ENCODE measurements at places on chromosomes 5 and 9.

- DNase-seq, result peak; percentile 47
These were observed 187.6 kb downstream of the GABBR2 start for GRCh38 chr9:98521141-98521540.

- DNase-seq, result no peak
These were observed 24.3 kb downstream of the PTPDC1 start for GRCh38 chr9:94108584-94108983.

DNA sequence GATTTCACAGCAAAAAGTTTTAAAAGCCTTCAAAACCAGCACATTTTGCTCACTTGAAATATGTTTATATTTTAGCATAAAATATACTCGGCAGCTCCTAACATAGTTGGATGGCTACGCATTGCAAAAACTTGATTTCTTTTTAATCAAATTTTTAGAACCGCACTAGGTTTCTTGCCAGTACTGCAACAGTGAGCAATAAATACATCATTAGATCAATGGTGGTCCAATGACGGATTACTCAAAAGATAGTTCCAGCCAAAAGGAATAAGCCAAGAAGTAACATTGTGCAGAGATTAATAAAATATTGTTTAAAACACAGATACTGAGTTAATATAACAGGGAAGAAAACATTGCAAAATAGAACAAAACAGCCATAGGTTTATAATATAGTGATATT lies 5.5 kb downstream of the MARCHF3 start:
- DNase-seq, result no peak

- no peak for DNase-seq
These were observed 1063.2 kb upstream of the ACO1 start for GRCh38 chr9:31321256-31321655.

DNA sequence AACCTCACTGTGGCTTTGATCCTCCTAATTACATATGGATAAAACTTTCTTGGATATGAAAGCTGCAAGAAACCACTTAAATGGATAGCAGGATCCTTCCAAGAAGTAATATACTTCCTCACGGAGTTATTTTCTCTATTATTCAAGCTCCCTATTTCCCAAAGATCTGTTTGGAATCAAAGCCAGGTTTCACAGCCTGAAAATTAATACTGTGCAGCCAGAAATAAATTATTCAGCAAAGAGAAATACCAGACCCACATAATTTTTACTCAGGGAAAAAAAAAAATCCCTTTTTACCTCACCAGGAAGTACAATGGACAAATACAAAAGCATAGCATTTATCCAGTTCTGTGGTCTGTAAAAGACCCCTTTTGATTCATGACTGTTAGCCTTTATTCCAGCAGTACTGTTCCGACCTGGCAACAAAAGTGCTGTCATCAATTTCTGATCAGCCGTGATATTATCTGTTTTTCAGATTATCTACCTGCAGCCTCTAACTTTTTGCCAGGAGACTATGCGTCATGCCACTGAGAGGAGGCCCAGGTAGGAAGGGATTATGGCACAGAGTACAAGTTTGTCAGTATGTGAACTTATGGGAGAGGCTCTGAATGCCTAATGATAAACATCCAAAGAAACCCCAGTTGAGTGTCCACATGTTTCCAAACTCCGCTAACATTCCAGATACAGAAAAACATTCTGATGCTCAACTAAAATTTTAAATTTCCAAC lies 57.0 kb downstream of the FBN2 start:
- no peak for DNase-seq

GRCh38 chr5:154791535-154791934 lies 36.4 kb downstream of the LARP1 start:
- no peak for DNase-seq

GRCh38 chr5:81269751-81270393 lies 31.5 kb upstream of the ZCCHC9 start:
- no peak for DNase-seq

GRCh38 chr5:130385656-130386055 lies 481.4 kb downstream of the CHSY3 start:
- no peak for DNase-seq

GRCh38 chr9:15357050-15357653 lies 50.1 kb upstream of the TTC39B start:
- peak; percentile 59 for DNase-seq

DNA sequence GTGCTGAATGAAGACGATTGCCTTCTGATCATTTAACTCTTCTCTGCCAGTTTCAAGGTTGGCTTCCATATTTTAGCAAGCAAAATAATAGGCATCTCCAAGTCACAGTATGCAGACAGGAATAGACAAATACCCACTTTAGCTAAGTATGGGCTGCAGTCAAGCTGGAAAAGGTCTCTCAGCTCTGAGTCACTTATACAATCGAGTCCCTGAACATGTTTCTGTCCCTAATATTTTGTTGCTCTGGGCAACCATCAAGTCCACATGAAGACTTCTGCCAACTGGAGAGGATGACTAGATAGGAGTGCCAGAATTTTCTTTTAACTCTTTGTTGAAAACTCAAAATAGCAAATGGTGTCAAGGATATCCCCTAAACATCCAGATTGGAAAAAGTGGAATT lies 575.3 kb downstream of the RAB3C start:
- peak; percentile 40 for DNase-seq

GRCh38 chr5:156096259-156096658 lies 230.7 kb upstream of the SGCD start:
- no peak for DNase-seq

DNA sequence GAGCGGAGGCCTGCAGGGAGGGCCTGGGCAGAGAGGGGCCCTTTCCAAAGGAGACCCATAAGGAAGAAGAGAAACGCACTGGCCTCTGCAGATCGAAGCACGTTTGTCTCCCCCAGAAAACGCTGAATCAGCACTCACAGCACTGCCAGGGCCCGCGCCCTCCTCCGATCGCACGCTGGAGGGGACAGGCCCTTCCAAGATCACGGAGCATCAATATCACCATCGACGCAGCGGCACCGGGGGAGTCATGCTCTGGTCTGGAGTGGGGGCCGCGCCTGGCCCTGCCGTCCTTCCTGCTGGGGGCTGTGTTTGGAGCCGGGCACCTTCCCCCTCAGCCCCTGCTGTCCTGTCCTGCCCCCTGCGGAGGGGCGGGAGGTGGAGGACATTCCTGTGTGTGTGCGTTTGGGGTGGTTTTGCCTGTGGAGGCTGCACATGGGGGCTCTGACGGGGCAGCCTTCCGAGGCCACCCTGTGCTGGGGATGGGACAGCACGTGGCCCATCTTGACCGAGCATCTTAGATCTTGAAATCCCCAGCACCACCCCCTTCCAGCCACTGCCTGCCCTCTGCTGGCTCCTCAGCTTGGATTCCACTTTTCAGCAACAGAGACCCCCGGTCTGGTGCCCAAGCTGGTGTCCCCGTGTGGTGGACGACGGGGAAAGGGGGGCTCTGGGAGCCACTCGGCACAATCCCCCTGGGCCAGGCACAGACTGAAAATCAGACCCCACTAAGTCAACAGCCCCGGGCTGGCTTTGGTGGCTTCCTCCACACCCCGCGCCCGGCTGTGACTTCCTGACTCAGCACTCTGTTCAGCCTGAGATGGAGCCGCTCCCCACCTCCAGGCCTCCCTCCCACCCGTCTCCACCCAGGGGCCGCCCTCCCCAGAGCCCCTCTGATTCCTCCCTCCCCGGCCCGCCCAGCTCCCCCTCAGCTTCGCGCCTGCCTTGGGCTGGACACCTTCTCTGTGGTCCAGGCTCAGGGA lies 8.3 kb downstream of the TMEM250 start:
- no peak for DNase-seq

DNA sequence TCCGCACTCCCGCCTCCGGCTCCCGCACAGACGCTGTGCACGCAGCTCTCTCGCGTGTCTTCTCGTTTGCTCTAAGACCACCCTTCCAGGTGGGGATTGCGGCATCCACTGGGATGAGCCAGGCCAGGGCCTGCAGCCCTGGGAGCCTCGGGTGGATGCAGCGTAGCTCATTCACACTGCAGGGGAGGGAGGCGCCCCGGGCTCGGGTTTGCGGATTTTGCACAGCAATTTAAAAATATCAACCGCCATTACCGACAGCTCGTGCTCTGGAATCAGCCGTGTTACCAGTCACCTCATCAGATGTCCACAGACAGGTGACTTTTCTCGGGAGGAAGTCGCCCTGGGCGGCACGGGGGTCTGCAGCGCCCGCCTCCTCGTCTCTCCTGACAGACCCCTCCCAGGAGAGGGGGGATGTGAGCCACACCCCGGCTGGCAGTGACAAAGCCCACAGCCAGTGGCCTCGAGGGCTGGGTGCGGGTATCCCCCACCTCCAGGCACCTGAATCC lies 20.8 kb upstream of the SLC6A3 start:
- no peak for DNase-seq

GRCh38 chr5:93599001-93599379 lies 16.0 kb downstream of the NR2F1 start:
- DNase-seq, result no peak

- DNase-seq, result peak; percentile 95
These were observed 437.0 kb downstream of the PIK3R1 start for GRCh38 chr5:68652534-68652965.

- no peak for DNase-seq
These were observed 12.9 kb upstream of the FGF10 start for GRCh38 chr5:44402084-44402483.

GRCh38 chr9:7665874-7666273 lies 133.7 kb downstream of the DMAC1 start:
- DNase-seq, result no peak
